ENCODE measurements at places on chromosomes 12 and 14.
A peak's percentile ranks its signal among the peaks of the same experiment; 100 is the strongest.

- DNase-seq = peak; percentile 72
These were observed 62.4 kb downstream of the ADCK1 start for GRCh38 chr14:77862154-77862786.

GRCh38 chr14:101351769-101352168 is 209.5 kb upstream of the DIO3 start:
- no peak for DNase-seq

DNA sequence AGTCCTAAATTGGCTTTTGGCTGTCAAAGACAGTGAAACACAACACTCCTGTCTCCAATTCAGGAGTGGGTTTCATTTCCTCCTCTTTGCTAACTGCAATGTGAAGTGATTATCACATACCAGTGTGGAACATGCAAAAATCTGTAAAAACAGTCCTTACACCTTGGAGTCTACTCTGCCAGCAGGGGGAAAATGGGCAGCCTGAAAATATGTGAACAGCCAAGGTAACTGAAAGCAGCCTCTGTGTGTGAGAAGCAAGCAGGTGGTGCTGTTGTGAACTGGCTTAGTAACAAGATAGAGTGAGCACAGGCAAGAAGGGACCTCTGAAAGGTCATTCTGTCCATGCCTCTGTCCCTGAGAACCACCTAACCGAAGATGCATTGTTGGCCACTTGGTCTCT is 6.0 kb downstream of the PRMT8 start:
- DNase-seq = peak; percentile 36

DNA sequence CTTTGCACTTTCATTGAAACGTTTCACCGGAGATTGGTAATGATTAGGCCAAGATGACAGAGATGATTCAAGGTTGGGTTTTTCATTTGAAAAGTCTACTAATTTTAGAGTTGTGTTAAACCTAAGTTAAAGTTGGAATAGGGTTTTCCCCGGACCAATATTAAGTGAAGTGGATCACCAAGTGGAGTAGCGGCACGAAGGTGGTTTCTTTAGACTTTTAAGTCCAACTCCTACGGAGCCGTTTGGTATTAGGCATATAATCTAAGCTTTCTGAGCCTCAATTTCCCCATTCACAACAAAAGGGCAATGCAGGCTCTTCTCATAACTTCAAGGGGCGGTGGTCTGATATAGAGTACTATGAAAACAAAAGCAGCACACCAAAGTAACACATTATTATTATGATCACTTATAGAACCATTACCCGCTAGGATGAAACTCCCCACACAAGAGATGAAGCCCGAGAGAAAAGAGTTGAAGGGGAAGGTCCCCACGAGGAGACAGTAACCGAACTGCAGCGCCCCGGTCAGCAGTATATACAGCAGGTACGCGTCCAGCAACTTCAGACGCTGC is 413 bp downstream of the DAD1 start:
- no peak for DNase-seq

GRCh38 chr12:120468821-120469449 is 613 bp downstream of the SRSF9 start:
- peak; percentile 54 for DNase-seq

DNA sequence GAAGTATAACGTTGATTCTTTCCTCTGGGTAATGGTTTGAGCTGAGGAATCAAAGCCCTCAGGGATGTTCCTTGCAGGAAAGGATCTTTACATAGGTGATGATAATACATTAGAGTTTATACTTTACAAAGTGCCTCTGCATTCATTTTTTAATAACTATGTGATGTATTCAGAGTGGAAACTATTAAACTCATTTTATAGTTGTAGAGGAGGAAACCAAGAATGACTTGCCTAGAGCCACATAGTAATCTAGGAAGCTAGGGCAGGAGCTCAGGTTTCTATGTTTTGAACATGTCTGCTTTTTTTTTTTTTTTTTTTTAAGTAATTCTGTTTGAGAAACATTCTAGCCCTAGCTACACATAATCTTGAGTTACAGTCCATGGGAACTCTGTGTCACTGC is 117.3 kb downstream of the TXNDC16 start:
- no peak for DNase-seq

GRCh38 chr14:61454545-61454944 is 133.2 kb downstream of the PRKCH start:
- DNase-seq = no peak

GRCh38 chr12:116233669-116234068 is 43.8 kb downstream of the MED13L start:
- no peak for DNase-seq

- no peak for DNase-seq
These were observed 38.8 kb downstream of the EVL start for GRCh38 chr14:100104006-100104352.

GRCh38 chr14:96806836-96807235 is 9.7 kb downstream of the VRK1 start:
- no peak for DNase-seq

- DNase-seq = no peak
These were observed 4.7 kb upstream of the MDM1 start for GRCh38 chr12:68336889-68337303.

DNA sequence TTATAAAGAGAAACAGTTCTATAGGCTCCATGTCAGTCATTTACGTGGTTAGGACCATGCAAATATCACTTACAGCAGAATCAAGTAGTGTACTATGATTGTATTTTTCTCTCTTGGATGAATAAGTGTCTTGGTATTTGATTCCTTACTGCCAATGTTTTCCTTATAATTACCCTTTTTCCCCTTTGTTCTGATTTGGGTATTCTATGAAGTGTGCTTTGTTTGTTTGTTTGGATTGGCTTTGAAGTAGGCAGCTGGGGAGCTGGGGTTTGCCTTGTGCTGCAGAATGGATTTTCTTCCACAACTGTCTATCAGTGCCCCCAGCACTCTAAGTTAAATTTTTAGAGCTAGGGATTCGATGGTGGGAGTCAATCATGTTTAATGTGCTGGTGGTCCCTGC is 12.4 kb downstream of the TMEM120B start:
- DNase-seq = no peak

- peak; percentile 86 for DNase-seq
These were observed 5.1 kb upstream of the ZNF839 start for GRCh38 chr14:102314242-102315011.

GRCh38 chr12:23803540-23803939 is 145.9 kb downstream of the SOX5 start:
- DNase-seq = no peak

GRCh38 chr14:64639340-64639821 is 64.8 kb upstream of the PLEKHG3 start:
- no peak for DNase-seq

DNA sequence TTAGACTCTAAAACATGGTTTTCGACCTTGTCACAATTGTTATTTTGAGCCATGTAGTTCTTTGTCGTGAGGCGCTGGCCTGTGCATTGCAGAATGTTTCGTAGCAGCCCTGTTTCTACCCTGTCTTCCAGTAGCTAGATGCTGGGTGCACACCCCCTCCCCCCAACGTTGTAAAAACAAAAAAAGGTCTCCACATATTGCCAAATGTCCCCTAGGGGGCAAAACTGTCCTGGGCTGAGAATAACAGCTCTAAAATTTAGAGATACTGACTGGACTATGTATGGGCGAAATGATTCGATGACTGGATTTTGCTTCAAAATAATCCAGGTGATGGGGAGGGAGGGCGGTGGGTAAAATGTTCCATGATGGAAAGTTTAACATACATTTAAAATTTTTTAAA is 126.1 kb upstream of the FUT8 start:
- peak; percentile 70 for DNase-seq

GRCh38 chr12:38528527-38528926 is 212.0 kb downstream of the ALG10B start:
- DNase-seq = no peak

DNA sequence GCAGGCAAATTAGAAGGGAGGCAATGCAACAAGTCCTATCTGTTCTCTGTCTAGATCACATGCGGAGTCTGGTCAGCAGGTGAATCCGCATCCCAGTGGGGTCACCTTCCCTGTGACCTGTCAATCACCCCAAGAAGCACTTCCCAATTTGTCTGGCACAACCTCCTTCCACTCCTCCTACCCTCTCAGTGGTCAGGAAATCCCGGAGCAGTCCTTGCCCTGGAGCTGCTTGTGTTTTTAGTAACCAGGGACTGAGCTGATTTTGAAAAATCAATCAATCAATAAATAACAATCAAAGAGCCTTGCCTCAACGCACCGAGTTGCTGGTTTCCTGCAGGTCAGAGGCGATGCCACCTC is 572 bp upstream of the ACSS3 start:
- DNase-seq = no peak

DNA sequence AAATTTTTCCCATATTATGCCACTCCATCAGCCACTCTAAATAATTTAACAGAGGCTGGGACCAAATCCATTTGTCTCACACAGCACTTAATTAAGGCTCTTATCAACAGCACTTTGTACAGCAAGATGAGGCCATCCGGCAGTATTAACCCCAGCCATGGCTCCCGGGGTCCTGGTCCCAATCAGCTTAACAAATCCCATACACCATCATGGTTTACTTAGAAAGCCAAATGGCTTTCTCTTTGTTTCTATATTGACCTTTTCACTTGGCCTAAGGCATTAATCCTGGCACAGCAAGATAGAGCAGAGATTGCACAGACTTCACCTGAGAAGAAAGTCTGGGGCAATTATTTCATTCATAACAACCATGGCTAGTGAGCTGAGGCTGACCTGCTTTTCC is 38.6 kb downstream of the SPTSSA start:
- DNase-seq = no peak

DNA sequence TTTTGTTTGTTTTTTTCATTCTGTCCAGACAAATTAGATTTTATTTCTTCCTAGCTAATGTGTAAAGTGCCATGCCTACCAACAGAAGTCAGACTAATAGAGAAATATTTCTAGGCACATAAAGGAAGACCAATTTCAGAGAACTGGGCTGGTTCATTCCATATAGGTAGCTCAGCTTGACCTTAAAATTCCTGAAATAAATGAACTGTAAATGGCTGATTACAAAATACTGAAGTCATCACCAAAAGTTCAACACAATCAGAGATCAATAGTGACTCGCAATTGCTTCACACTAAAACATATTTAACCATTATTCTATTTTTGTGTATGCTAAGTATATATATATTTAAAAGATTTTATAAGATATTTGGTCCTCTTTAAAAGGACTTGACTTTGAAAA is 34.2 kb downstream of the PTPRB start:
- DNase-seq = no peak

- no peak for DNase-seq
These were observed 4.0 kb downstream of the C14orf119 start for GRCh38 chr14:23099212-23099861.

DNA sequence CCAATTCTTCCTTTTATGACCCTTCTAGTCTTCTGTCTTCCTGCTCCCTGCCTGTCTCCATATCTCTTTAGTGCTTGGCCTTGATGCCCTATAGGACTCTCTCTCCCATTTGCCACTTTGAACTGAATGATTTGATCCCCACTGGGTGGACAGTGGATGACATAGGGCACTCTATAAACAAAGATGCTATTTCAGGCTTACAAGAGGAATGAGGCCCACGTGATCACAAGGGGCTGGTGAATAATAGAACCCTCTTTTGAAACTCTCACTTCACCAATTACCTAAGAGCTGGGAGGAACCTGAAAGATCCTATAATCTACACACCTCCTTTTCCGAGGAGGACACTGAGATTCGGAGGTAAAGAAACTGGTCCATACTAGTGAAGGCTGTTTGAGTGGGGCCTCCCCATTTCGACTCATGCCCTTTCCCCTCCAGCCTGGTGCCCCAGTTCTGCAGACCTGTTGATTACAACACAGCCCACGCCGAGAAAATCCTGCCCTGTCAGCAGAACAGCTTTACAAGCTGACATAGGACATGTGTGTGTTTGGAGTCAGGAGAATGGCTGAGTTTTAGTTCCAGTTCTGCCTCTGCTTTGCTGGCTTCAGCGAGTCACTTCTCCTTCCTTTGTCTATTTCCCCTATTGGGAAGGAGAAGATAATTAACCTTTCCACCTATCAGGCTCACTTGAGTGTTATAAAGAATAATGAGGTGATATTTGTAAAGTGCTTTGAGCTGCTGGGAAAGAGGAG is 400.3 kb downstream of the ZFP36L1 start:
- peak; percentile 40 for DNase-seq

DNA sequence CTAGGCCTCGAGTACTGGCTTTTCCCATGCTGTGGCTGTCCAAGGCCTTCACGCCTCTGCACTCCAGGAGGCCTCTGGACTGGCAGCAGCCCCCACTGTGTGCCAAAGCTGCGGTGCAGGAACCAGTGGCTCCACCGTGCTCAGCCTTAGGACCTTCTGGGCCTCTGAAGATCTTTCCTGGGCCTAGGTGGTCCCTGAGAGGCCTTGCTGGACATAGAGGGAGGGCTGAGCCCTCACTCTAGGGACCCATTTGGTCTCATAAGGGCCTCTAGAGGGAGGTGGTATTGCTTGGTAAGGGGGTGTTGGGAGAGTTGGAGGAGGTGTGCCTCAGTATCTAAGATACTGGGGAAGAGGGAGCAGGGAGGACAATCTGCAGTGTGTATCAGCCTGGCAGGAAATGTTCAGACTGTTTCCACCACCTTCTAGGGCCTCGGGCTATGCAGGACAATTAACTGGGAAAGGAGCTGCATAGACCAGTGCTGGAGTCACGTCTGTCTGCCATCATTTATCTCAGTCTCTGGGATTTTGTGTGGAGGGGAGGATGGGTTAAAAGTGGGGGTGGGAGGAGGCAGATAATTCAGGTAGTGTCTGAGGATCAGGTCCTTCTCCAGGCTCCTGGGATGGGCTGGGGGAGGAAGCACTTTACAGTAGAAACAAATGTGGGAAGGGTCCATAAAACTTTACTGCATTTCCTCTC is 2.9 kb downstream of the HOXC5 start:
- no peak for DNase-seq

DNA sequence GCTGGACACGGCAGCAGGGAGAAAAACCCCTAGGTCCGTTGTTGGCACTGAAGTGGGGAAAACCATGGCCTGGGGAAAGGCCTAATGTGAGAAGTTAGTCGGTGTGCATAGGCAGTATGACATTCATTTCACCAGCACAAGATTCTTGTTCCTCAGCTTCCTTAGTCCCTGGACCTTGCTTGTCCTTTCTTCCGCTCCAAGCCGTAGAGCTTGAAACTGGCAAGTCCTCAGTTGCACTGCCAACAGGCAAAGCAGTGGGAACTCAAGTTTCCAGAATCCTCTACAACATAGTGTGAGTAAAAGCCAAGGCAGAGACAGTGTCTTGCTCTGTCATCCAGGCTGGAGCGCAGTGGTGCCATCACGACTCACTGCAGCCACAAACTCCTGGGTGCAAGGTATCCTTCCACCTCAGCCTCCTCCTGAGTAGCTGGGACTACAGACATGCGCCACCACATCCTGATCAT is 138.5 kb upstream of the AMIGO2 start:
- DNase-seq = peak; percentile 24

- peak; percentile 75 for DNase-seq
These were observed 79.8 kb downstream of the SRRM4 start for GRCh38 chr12:119060847-119061796.

GRCh38 chr14:24353559-24354481 is 14.0 kb upstream of the RIPK3 start:
- DNase-seq = no peak

- no peak for DNase-seq
These were observed 27.0 kb downstream of the HPD start for GRCh38 chr12:121831571-121832245.

DNA sequence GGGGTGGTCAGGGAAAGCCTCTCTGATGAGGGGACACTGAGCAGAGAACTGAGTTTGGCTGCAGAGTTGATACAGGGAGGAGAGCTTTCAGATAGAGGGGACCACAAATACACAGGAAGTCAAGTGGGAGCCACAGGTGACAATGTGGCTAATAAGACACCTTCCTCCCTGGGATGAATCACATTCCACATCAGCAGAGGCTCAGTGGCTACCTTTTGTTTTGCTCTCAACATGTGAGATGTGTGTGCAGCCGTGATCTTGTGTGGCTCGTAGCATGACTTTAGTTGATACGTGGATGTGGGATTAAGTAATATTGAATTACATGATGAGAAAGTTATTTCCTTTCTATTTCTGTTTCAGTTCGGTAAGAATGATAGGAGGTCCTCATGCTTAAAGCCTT is 7.5 kb downstream of the CRADD start:
- DNase-seq = no peak
